ENCODE measurements at places on chromosomes 7 and 10.

DNA sequence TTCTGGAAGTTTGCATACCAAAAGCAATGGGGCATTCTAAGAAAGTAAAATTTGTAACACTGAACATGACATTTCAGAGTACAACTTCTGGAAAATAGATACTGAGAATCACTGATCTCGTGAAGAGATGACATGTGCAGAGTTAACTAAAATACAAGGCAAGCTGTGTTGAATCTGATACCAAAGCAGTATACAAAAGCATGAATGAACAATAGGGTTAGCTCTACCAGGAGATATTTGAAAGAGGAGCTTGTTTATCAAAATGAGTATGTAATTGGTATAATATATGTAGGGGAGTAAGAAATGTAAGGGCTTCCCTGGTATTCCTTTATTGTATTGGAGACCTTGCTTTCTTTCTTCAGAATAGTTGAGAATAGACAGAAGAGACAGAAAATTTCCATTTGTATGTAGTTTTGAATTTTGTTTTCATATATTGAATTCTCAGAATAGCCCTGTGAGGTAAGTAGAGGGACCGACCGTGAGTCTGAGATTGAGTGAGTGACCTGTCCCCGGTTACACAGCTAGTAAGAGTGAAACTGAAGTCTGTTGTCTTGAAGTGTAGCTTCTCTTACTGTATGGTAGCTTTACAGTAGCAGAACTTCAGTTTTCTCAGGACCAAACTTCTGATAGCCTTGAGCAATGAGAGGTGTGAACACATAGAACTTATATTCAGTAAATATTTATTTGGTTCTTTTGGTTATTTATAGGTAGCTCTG lies 5.0 kb downstream of the HBP1 start:
- no peak for DNase-seq

DNA sequence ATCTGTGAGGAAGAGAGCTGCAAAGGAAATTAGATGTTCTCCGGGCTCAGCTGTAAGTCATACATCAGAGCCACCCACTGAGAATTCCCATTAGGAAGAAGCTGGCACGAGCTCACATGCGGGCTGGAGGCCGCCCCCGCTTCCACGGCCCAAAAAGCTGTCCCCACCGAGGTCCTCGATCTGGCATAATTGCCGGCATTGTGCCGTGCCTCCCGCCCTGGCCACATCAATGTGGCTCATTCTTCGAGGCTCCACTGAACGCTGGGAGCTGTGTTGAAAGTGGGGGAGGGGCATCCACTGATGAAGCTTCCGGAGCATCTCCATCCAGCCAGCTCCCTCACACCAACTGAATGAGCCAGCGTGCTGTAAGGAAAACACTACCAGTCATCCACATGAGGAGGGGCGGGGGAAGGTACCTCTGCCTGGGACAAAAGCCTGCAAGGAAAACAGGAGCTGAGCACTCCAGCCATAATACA lies 173.1 kb downstream of the PTPRN2 start:
- DNase-seq = no peak

DNA sequence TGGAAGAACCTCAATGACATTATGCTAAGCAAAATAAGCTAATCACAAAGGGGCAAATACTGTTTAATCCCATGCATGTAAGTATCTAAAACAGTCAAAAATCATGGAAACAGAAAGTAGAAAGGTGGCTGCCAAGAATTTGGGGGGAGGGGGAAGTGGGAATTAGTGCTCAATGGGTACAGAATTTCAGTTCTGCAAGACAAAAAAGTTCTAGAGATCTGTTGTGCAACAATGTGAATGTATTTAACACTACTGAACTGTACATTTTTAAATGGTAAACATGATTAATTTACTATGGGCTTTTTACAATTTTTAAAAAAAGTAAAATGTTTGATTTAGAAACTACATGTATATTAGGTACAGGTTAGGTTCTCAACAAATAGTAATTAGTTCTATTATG lies 11.9 kb downstream of the EZH2 start:
- no peak for DNase-seq

- no peak for DNase-seq
Observed at GRCh38 chr10:60350400-60350799, 39.3 kb downstream of the ANK3 start.

- no peak for DNase-seq
Observed at GRCh38 chr10:99775850-99776249, 6.6 kb upstream of the ABCC2 start.

Measured in effector CD4-positive, alpha-beta T cell (primary cell).